ENCODE measurements at places on chromosomes 4 and X. TPM values are rescaled to one million over a fixed set of nuclear protein-coding genes. Genes with fewer than 3 reads are reported as not detected.

The FMR1NB gene
- not detected for polyA plus RNA-seq

The NUDT9 gene
- 43.3 TPM for polyA plus RNA-seq

The NWD2 gene
- not detected for polyA plus RNA-seq

The AFF2 gene
- polyA plus RNA-seq: 0.01 TPM

The FGA gene
- polyA plus RNA-seq: not detected

The MAGEA12 gene
- not detected for polyA plus RNA-seq

The FAM114A1 gene
- 8.9 TPM for polyA plus RNA-seq

The IL13RA1 gene
- polyA plus RNA-seq: 27.0 TPM

- no peak for DNase-seq
Observed at GRCh38 chrX:65783746-65784145, 116.3 kb downstream of the MSN start.

DNA sequence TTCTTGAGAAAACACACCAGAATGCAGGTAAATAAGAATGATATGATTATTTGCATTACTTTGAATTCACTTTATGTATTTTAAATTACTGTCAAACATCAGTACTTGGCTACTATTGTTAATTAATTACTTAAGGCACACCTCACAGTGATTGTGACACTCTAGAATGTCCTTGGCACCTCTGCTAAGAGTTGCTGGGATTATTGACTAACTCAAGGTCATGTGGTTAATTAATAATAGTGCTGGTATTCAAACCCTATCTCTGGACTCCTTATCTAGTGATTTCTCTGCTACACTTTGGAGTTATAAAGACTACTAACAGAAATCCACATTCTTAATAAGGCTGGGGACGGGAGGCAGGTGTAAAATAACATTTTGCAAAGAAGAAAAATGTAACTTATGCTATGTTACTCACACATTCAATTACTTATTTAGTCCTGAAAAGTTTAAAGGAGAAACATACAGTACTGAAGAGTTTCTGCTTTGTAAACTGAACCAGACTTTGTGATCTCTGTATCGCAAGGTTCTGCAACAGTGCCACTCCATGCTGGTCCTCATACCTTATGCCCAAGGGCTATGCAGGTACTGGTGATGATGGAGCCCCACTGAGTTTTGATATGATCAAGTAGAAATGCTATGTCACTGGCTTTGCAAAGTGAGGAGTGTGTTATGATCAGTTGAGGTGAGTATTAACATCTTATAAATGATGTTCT is 242.7 kb downstream of the MID1IP1 start:
- no peak for DNase-seq

DNA sequence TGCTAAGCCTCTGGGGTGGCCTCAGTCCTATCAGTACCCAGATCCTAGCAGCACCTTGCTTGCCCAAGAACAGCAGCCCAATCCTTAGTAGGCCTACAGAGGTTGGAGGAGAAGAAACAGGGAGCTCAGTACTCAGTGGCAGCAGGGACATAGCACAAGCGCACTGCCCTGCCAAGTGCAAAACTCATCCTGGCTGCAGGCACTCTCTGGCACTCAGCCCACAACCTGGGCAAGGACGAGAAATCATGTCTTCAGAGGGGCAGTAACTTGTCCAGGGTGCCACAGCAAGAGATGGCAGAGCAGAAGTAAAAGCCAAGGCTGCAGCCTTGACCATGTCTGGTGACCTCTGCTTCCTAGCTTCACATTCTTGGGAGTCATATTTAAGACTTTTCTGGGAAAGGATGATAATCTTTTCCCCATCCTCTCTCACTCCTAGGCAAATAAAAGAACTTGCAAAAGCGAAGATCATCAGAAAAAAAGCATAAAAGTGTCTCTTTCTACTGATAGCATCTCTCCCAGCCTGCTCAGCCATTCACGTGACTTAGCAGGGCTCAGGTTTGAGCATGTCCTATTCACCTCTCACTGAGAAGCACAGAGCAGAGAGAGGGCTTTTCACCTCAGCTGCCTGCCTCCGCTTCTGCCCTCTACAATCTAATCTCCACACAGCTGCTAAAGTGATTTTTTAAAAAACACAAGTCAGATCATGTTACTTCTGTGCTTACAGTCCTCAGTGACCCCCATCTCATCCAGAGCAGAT is 37.2 kb upstream of the MAGEA4 start:
- DNase-seq: no peak

- DNase-seq: peak; percentile 63
Observed at GRCh38 chrX:72123471-72124185, 8.1 kb downstream of the RTL5 start.

DNA sequence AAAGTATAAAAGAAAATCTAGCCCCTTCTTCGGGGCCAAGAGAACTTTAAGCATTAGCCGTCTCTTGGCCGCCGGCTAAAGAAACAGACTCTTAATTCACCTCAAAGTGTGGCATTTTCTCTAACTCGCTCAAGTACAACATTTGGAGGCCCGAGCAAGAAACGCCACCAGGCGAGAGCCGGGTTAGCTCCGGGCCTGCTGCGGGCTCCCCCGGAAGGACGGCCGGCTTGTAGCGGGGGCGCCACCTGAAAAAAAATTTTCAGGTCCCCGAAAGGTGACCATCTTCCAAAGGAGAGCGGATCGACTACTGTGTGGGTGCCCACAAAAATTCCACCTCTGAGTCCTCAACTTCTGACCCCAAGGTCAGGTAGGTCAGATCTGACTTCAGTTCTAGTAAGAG is 156.0 kb downstream of the DEFB131A start:
- DNase-seq: no peak

DNA sequence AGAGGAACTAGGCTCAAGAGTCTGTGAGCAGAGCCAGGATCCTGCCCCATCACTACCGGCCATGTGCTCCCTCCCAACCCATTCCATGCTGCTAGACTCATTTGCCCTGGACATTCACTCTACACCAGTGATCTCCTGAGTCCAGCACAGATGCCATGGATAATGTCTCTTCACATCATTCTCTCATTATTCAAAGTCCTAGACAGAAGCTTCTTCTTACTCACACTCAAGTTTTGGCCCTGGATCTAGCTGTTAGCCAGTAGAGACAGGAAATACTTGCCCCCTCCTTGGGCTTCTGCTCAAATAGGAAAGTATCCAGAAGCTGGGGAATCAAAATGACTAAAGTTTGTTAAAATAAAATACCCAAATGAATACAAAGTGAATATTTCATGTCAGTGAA is 266.8 kb upstream of the LDB2 start:
- DNase-seq: no peak

DNA sequence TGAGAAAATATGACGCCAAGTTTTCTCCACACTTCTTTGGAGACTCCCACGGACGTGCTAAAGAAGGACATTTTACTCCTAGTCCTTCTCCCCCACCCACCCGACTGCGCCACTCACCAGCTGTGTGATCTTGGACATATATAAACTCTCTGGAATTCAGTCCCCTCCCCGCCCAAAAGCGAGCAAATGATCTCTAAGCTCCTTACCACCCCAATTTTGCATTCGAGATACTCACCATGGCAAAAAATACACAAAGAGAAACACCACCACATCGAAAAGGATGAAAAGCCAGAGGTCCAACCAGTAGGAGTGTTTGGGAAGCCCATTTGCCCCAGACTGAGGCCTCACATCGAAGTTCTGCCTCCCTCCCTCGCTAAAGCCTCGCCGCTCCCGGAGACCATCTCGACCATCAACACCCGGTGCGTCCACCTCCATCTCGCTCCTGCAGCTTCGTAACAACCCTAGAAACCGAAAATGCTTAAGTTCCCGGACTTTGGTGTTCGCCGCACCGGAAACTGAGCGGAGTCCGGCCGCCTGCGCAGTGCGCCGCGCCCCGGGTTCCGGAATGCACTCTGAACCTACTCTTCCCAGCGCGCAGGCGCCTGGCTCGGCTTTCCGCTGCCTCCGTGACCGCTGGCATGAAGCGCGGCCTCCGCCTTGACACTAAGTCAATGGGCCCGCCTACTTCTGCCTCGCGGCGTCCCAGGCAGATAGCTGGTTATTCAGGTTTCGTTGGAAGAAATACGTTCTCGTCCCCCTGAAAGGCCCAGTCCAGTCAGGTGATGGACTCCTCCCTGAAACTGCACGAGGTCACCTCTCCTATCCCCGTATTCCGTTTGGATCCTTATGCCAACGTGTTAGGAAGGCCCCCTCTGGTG is 21.6 kb downstream of the FABP2 start:
- DNase-seq: peak; percentile 96

DNA sequence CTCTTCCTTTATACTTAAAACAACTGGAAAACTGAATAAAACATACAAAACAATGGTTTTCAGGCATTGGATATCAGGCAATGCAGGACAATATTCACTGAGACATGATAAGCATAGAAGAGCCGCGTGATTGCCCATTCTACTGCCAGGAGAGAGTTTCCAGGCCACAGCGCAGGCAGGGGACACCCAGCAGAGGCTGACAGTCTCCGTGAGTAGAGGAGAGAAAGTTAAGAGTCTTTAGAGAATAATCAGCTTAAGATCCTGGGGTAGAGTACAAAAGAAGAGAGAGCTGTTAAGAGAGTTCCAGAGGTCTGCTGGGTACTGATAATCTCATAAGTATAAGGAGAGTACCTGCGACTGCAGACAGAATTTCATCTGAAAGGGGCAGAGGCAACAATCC is 18.4 kb upstream of the FRAS1 start:
- DNase-seq: no peak

DNA sequence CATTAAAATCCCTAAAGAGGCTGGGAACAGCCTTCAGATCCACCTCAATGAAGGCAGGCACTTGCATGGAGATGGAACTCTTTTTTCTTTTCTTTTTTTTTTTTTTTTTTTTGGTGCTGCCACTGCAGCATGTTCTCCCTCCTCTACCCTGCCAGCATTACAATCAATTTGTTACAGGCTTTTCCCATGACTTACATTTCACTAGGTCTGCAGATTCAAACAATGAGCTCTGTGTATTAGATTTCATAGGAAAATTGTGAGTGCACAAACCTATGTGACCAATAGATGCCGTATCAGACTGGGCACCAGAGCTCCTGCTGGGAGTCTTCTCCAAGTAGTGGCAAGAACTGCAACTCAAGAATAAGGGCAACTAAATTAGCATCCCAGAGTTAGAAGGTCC is 63.8 kb upstream of the GABRQ start:
- no peak for DNase-seq

- DNase-seq: no peak
Observed at GRCh38 chr4:2842687-2843262, 869 bp upstream of the ADD1 start.

- no peak for DNase-seq
Observed at GRCh38 chrX:44144177-44144945, 171.2 kb upstream of the NDP start.

DNA sequence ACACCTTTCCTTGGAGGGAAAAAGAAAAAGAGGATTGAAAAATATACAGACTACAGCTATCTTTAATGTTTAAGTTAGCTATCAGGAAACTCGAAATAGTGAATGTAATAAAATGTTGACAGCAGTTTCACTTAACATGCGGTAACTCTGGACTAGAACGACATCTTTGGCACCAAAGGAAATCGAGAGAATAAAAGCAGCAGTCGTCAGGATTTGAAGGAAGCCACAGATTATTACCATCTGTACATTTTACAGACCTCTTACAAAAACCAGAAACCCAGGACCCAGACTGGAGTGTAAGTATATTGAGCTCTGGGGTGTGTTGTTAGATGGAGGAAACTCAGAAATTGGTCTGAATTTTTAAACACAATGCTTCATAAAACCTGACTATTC is 51.6 kb upstream of the STOX2 start:
- no peak for DNase-seq

- no peak for DNase-seq
Observed at GRCh38 chr4:56160636-56161035, 211.9 kb downstream of the CEP135 start.

DNA sequence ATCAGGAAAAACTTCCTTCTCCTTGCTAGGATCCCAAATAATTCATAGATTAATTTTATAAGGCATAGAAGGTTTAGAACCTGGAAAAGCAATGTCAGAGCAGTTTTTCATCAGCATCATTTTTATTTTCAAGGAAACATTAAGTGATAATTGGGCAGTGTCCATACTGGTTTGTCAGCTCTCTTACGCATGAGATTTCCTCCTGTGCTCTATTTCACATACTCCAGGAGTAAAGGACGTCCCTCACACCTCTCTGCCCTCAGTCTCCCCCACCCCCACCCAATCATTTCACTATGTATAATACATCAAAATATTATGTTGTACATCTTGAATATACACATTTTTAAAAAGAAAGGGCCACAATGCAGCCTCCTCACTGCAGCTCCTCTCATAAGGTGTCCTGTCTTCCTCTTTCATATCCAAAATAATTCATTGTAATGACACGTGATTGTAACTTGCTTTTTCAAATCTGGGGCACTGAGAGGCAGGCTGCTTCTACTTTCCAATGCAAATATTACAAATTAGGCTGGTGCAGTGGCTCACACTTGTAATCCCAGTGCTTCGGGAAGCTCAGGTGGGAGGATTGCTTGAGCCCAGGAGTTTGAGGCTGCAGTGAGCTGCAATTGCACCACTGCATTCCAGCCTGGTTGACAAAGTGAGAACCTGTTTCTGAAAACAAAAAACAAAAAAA is 34.4 kb downstream of the ARHGEF38 start:
- DNase-seq: no peak

DNA sequence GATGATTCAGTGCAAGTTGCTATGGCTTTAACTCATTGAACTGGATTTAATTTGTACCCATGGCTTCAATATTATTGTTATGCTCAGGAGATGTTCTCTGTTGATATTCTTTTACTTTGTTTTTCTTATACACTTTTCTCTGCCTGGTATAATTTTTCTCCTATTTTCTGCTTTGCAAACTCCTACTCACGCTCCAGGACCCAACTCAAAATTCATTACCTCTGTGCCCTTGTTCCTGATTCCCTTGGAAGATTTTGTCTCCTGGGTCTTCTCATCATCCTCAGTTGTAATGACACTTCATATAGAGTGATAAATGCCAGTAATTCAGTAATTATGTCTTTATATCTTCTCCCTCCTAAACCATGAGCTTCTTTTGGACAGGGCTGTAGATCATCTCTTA is 259.9 kb upstream of the JADE1 start:
- DNase-seq: no peak

GRCh38 chr4:138405466-138405891 is 163.3 kb upstream of the SLC7A11 start:
- DNase-seq: no peak

DNA sequence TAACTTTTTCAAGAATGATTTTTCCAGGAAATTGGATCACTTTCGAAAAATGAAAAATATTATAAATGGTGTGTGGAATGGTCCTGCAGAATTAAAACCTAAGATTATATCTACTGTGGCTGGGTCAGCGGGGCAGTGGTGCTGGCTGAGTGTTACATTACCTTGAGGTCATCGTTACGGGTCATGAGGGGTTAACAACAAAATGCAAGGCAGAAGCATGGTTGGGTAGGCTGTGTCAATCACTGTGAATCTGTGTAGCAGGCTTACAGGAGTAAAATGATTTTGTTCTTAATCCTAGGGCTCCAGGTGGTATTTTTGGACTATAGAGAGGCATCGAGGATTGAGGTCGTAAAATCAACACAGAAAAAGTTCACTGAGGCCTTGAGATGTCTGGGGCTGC is 105.2 kb upstream of the AMOT start:
- no peak for DNase-seq

DNA sequence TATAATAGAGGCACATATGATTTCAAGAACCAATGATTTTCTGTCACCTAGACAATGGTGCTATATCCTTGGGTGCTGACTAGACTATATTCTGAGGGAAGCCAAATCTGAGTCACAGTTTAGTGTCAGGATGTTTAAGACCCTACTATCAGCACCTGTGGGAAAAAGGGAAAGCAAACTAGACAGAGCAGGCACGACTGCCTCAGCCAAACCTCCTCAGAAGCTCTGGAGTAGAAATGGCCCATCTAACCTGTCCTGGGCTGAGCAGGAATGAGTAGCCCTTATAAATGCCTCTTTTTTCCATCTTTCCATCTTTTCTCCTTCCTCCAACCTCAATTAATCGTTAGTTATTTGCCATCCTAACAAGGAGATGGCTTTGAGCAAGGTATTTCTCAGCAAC is 80.4 kb upstream of the TECRL start:
- DNase-seq: no peak

GRCh38 chr4:57766341-57766740 is 656.2 kb upstream of the IGFBP7 start:
- DNase-seq: no peak
